CD4-positive, CD25-positive, alpha-beta regulatory T cell (primary cell): ENCODE measurements at places on chromosomes 7 and 10.

GRCh38 chr10:77801474-77802161, 124.9 kb downstream of the DLG5 start:
- DNase-seq, result no peak

GRCh38 chr7:43113622-43114457, 1.4 kb downstream of the HECW1 start:
- no peak for DNase-seq

DNA sequence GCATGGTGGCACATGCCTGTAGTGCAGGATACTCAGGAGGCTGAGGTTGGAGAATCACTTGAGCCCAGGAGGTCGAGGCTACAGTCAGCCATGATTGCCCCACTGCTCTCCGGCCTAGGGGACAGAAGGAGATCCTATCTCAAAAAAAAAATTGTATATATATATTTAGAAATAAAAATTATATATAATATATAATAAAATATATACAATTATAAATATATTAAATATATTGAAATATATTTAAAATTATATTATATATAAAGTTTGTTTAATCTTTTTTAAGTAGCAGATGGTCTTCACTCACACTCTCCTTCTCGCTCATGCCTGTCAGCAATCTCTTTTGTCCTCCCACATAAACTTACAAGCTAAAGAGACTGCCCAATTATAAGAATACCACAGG, 58.5 kb downstream of the LMBR1 start:
- no peak for DNase-seq

- no peak for DNase-seq
Measured at GRCh38 chr10:131451407-131452015, 140.0 kb upstream of the TCERG1L start.

DNA sequence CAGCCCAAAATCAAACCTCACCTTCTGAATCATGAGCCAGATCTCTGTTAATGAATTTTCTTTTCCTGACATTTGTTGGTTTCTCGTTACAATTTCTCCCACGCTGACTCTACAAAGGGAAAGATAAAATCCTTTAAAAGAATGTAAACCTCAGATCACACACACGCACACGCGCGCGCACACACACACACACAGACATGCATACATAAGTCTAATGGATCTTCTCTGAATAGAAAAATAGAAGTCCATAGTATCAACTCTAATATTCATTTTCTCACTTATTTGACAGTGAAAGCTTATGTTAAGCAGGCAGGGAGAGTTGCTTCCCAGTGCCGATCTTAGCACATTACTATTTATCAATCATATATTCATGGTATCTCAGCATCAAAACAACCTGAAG, 1.4 kb downstream of the ETV1 start:
- DNase-seq, result no peak

DNA sequence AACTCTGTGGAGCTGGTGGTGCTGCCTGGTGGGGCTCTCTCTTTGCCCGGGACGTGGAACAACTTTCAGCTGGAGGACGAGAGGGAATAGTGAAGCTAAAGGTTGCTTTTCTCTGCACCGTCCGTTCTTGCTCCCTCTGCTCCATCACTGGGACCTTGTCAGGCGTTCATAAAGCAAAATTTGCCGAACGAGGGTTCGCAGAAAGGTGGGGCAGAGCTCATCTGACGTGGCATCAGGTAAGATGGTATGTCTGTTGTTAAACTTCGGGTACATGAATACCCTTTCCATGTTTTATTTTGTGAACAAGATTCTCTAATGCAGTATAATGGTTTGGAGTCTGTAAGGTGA, 416 bp downstream of the BBS9 start:
- no peak for DNase-seq

GRCh38 chr7:27211764-27212204, 11.9 kb upstream of the HOXA13 start:
- no peak for DNase-seq

- no peak for DNase-seq
Measured at GRCh38 chr7:125098377-125098970, 168.8 kb upstream of the POT1 start.

GRCh38 chr7:2046581-2047565, 185.9 kb downstream of the MAD1L1 start:
- DNase-seq, result no peak

- no peak for DNase-seq
Measured at GRCh38 chr10:47183704-47184041, 116.3 kb upstream of the GDF10 start.

GRCh38 chr10:64080071-64080470, 558.9 kb downstream of the REEP3 start:
- DNase-seq, result no peak

DNA sequence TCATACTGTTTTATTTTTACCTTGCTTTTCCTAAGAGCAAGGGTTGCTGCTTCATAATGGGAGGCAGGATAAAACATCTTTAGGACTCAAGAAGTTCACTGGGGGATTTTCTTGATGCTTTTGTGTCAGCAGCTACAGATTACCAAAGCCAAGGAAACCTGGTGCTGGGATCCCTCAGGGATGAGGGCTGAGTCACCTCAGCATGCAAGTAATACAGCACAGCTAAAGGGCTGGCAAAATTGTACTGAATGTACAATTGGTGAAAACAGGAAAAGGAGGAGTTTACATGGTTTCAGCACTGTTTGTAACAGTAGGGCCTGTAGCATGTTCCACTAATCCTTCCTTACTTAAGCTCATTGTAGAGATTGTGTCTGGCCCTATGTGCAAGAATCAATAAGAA, 1056.8 kb downstream of the SORCS1 start:
- DNase-seq, result no peak

DNA sequence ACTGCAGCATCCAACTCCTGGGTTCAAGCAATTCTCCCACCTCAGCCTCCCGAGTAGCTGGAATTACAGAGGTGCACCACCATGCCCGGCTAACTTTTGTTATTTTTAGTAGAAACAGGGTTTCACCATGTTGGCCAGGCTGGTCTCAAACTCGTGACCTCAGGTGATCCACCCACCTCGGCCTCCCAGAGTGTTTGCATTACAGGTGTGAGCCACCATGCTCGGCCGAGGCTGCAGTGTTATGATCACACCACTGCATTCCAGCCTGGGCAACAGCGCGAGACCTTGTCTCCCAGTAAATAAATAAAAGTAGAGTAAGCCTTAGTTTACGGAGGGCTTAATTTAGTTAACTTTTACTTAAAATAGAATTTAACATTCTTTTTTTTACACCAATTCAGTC, 23.7 kb upstream of the IGF2BP3 start:
- no peak for DNase-seq

DNA sequence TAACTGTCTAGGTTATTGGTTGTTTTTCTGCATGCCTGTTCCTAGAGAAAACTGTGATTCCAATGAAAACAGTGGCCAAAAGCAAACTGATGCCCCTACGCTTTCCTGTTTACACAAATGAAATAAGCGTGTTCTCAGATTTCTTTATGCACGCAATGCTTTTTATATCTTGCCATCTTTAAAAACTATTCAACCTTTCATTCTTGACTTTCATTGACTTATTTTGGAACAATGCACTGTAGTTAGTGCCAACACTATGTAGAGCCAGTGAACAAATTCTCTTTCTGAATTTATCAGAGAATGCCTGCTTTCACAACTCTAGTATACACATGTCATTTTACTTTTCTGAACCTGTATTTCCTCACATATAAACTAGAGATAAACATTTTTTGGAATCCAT, 86.6 kb downstream of the CABCOCO1 start:
- DNase-seq, result no peak

- DNase-seq, result no peak
Measured at GRCh38 chr10:125006188-125006680, 64.3 kb downstream of the ZRANB1 start.

DNA sequence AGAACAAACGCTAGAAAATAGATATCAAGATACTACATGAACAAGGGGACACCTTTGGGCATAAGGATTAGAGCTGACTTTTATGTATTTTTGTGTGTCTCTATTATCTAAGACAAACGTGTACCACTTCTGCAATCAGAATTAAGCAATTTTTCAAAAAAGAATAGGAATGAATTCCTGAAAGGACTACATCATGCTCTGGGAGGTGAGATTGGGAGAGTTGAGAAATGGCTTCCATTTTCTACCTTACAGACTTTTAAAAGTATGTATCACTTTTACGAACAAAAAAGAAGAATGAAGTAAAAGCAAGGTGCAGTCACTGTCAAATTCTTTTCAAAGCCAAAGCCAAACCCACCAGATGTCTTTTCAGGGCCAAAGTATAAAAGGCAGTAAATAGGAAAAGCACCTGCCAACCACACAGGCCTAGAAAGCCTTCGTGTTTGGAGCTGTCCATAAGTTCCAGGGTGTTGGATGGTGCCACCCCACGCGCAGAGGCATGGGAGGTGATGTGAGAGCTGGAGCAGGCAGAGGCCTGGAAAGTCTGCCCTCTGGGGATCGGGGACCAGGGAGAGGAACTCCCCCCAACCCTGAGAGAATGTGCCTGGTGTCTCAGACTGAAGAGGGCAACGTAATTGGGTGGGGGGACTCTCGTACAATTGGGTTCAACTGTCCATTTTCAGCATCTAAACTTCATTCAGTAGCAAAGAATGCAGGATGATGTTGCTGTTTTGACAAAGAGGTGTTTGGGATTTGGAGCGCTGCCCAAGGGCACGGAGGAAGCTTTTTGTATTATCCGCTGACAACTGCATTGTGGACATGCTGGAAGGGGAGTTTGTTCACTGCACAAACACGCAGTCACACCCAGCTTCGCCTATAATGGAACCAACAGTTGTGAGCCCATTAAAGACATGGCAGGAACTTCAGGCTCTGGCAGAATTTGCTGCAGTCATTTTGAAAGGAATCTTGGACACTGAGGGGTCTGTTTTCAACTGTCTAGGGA, 17.6 kb upstream of the CTBP2 start:
- no peak for DNase-seq

DNA sequence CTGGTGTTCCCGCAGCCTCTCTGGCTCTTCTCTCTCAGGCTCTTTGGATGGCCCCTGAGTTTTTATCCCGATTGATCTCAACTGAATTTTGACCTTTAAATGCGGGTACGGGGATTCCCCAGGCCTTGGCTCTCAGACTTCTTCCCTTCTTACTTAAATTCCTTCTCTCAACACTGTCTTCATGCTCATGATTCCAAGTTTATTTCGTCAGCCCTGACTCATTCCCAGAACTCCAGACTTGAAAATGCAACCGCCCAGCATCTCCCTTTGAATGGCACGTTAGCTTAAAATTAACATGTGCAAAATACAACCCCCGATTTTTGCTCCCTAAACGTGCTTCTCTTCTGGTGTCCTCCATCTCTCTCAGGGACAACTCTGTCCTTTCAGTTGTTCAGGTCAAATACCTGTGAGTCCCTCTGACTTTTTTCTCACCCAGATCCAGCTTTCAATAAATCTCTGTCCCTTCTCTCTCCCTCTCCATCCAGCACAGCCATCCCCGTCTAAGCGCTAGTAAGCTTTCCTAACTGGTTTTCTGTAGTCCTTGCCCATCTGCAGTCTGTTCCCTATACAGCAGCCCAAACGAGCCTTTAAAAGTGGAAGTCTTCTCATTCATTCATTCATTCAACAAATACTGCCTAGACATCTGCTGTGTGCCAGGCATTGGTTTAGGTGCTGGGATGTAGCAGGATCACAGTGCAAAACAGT, 7.1 kb downstream of the HECW1 start:
- no peak for DNase-seq

GRCh38 chr7:45192621-45193041, 35.0 kb downstream of the RAMP3 start:
- no peak for DNase-seq

GRCh38 chr7:155761162-155761561, 51.1 kb downstream of the SHH start:
- no peak for DNase-seq

GRCh38 chr7:139654276-139655181, 123.3 kb downstream of the HIPK2 start:
- DNase-seq, result no peak

- DNase-seq, result no peak
Measured at GRCh38 chr7:12764458-12764891, 77.0 kb downstream of the ARL4A start.

DNA sequence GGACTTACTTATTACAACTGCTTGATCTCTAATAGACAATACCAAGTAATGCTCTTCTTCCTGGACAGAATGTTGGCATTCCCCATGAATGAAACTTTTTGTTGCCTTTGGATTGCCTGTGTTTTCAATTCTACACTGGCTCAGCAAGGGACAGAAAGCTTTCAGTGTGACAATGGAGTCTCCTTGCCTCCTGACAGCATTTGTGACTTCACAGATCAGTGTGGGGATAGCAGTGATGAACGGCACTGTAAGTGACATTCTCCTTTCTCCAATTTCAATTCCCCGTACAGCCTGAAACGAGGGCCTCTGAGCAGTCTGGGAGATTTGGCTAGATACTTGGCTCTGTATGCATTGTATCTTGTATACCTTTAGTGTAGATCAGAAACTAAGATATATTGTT, 290 bp downstream of the MALRD1 start:
- no peak for DNase-seq

DNA sequence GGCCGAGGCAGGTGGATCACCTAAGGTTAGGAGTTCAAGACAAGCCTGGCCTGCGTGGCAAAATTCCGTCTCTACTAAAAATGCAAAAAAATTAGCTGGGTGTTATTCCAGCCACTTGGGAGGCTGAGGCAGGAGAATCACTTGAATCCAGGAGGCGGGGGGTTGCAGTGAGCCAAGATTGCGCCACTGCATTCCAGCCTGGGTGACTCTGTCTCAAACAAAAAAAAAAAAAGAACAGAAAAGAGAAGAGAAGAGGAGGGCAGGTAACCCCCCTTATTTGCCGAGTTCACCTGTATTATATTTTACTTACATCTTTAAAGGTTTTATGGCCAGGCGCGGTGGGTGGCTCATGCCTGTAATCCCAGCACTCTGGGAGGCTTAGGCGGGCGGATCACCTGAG, 91.7 kb downstream of the RNF216 start:
- no peak for DNase-seq

- DNase-seq, result no peak
Measured at GRCh38 chr7:84159435-84159834, 35.2 kb downstream of the SEMA3A start.

DNA sequence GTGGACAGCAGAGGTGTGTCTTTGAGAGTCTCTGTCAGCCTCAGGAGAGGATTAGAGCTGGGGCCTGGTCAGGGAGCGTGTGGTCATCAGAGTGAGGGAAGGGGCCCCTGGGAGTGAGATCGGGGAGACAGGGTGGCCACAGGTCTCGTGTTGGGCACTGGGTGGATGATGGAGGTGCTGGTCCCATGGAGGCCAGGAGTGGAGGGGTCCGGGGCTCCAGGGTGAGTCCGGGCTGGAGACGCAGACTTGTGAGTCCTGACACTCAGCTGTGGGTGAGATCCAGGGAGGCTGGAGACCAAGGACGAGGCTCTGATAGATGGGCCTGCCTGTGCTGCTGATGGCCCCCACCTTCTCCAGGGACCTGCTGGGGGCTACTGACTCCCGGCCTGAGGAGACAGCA, 88.6 kb downstream of the DYNC2I1 start:
- no peak for DNase-seq

GRCh38 chr7:157613575-157614322, 276.9 kb downstream of the DNAJB6 start:
- DNase-seq, result no peak

- no peak for DNase-seq
Measured at GRCh38 chr10:103175580-103176285, 17.3 kb downstream of the NT5C2 start.

- no peak for DNase-seq
Measured at GRCh38 chr7:91515961-91516360, 251.7 kb downstream of the FZD1 start.
